ENCODE measurements at places on chromosomes 3 and 15. TPM values are rescaled to one million over a fixed set of nuclear protein-coding genes. Genes with fewer than 3 reads are reported as not detected.
A peak's percentile ranks its signal among the peaks of the same experiment; 100 is the strongest.

Gene ALDH1A3
- total RNA-seq, result 25.4 TPM

- DNase-seq, result no peak
- H3K27ac ChIP-seq, result no peak overlapping the region
- H3K36me3 ChIP-seq, result no peaks in the 10 kb centered on the region
Measured at GRCh38 chr3:137771401-137772213, 7.5 kb downstream of the SOX14 start.

- peaks cover 19% of the 10 kb centered on the region for H3K36me3 ChIP-seq
- H3K4me3 ChIP-seq, result no peak overlapping the region
Measured at GRCh38 chr3:64157150-64158035, 67.9 kb downstream of the PRICKLE2 start.

DNA sequence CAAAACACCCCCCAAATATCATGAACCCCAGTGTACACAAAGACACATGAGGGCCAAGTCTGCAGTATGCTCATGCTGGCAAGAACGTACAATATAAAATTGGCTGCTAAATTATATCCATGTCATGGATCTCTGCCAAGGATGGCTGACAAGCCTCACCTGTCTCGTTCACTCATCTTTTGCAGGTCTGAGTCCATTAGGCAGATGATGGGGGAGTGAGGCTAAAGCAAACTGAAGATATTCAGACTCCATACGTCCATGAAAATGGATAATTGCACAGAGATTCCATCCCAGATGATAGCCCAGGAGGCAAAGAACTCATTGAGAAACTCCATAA is 122.3 kb upstream of the PTPRG start:
- no peaks in the 10 kb centered on the region for H3K27me3 ChIP-seq
- H3K4me1 ChIP-seq, result no peaks in the 10 kb centered on the region
- no peak overlapping the region for H3K4me3 ChIP-seq
- peak; percentile 63 for DNase-seq
- H3K27ac ChIP-seq, result no peak overlapping the region

DNA sequence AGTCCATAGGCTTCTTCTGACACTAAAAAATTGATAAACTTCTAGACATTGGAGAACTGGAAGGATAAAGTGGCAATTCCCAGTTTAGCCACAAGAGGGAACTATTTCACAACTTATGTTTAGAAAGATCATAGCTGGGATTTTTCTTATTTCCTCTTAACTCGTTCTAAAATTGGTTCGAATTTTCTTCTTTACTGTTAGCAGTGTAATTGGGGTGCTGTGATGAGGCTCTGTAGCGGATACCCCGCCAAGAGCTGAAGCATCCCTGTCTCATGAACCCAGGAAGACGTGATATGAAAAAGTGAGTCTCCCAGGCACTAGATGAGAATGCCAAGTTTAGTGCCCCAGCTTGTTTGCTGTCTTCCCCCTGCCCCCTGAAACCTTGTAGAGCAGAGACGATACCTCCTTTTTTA is 85.1 kb downstream of the PDCD6IP start:
- DNase-seq, result peak; percentile 56
- H3K27ac ChIP-seq, result no peak overlapping the region
- no peaks in the 10 kb centered on the region for H3K27me3 ChIP-seq
- peaks cover 8% of the 10 kb centered on the region for H3K4me1 ChIP-seq
- no peaks in the 10 kb centered on the region for H3K36me3 ChIP-seq
- peak overlapping the region; percentile 15 for H3K4me3 ChIP-seq

GRCh38 chr3:65888980-65889706 is 149.6 kb downstream of the MAGI1 start:
- no peaks in the 10 kb centered on the region for H3K27me3 ChIP-seq
- no peaks in the 10 kb centered on the region for H3K4me1 ChIP-seq
- no peak overlapping the region for H3K4me3 ChIP-seq
- peak; percentile 59 for DNase-seq

GRCh38 chr3:188720636-188721035 is 451.1 kb upstream of the TPRG1 start:
- DNase-seq, result no peak
- H3K27ac ChIP-seq, result no peak overlapping the region
- H3K4me1 ChIP-seq, result no peaks in the 10 kb centered on the region
- H3K36me3 ChIP-seq, result no peaks in the 10 kb centered on the region

Gene NDN
- total RNA-seq, result 200 TPM

GRCh38 chr15:79067969-79068368 is 22.6 kb downstream of the RASGRF1 start:
- peaks cover 8% of the 10 kb centered on the region for H3K27me3 ChIP-seq
- H3K4me3 ChIP-seq, result no peak overlapping the region
- DNase-seq, result no peak
- H3K4me1 ChIP-seq, result no peaks in the 10 kb centered on the region
- no peaks in the 10 kb centered on the region for H3K36me3 ChIP-seq
- no peak overlapping the region for H3K27ac ChIP-seq

DNA sequence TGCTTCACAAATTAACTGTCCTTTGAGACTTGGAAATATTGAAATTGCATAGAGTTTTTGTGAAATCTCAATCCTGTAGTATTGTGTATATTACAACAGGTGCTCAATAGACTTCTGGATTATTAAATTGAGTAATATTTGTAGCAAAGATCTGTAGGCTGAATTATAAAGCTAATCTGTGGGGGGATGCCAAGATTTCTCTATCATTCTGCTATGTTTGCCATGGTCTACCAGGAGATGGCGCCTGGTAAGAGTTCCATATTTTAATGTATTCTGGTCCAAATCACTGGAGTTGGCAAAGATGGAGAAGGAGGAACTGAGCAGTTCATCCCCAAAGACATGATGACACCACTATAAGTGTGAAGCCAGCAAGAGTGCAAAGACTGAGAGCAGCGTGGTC is 340.9 kb upstream of the TPRG1 start:
- H3K27ac ChIP-seq, result no peak overlapping the region
- no peak overlapping the region for H3K4me3 ChIP-seq
- peaks cover 17% of the 10 kb centered on the region for H3K4me1 ChIP-seq
- no peak for DNase-seq

GRCh38 chr15:83061680-83062079 is 5.4 kb downstream of the BTBD1 start:
- peaks cover 8% of the 10 kb centered on the region for H3K36me3 ChIP-seq
- peaks cover 19% of the 10 kb centered on the region for H3K4me1 ChIP-seq
- H3K4me3 ChIP-seq, result no peak overlapping the region
- no peaks in the 10 kb centered on the region for H3K27me3 ChIP-seq
- H3K27ac ChIP-seq, result no peak overlapping the region
- DNase-seq, result no peak

GRCh38 chr15:56653107-56653506 is 80.2 kb downstream of the ZNF280D start:
- H3K36me3 ChIP-seq, result peaks cover 4% of the 10 kb centered on the region
- H3K27ac ChIP-seq, result no peak overlapping the region
- peaks cover 2% of the 10 kb centered on the region for H3K4me1 ChIP-seq
- H3K4me3 ChIP-seq, result no peak overlapping the region
- no peaks in the 10 kb centered on the region for H3K27me3 ChIP-seq

DNA sequence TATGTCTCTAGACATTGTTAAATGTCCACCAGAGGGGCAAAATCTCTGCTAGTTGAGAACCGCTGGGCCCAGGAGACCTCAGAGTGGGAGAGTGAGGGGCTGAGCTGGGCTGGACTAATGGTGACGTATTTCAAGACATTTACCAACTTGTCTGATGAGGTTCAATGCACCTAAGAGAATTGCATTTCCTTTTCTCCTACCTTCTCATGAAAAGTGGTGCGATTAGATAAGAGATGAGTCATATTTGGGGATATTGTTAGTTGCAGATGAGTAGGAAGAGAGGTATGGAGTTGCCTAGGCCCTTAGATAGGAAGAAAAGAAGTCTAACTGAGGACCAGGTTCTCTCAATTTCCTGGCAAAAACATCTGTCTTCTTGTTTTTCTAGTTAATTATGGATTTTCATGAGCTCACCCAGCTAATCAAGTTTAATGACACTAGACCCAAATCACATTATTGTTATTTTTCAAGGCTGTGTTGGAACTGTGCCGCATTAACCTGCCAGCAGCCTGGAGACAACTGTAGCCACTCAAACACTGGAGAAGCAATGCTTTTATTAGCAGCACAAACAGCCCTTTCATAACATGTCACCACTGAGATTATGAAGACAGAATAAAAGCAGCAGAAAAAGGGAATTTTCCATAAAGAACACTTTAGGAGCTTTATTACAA is 144.2 kb downstream of the PDCD6IP start:
- H3K27ac ChIP-seq, result no peak overlapping the region
- no peaks in the 10 kb centered on the region for H3K4me1 ChIP-seq
- no peak for DNase-seq
- H3K4me3 ChIP-seq, result no peak overlapping the region

DNA sequence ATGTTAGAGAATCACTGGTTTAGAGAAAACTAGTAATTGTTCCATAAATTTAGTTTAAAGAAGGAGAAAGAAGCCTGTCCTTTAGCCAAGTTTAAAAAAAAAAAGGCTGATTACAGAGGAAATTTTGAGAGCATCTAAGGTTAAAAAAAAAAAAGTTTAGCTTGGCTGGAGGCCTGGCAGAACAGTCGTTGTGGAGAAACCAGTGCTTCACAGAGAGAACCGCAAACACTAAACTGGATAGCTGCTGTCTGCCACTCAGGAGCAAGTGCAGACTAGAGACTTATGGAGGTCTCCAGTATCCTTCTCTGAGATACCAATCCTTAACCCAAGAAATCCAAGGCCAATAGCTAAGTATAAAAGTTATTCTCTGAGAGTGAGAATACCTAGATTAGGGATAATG is 84.8 kb upstream of the ANKRD28 start:
- no peak overlapping the region for H3K27ac ChIP-seq
- no peaks in the 10 kb centered on the region for H3K36me3 ChIP-seq
- DNase-seq, result no peak

Gene TRIM69
- total RNA-seq, result 16.1 TPM

GRCh38 chr3:130480736-130481135 is 36.2 kb upstream of the COL6A6 start:
- H3K4me3 ChIP-seq, result no peak overlapping the region
- no peaks in the 10 kb centered on the region for H3K4me1 ChIP-seq
- H3K27ac ChIP-seq, result no peak overlapping the region
- H3K36me3 ChIP-seq, result no peaks in the 10 kb centered on the region

GRCh38 chr15:70253461-70254156 is 155.9 kb upstream of the TLE3 start:
- H3K4me1 ChIP-seq, result peaks cover 33% of the 10 kb centered on the region
- peaks cover 13% of the 10 kb centered on the region for H3K27me3 ChIP-seq
- no peaks in the 10 kb centered on the region for H3K36me3 ChIP-seq
- no peak overlapping the region for H3K27ac ChIP-seq
- DNase-seq, result no peak

Gene SPATA12
- 0.04 TPM for total RNA-seq

DNA sequence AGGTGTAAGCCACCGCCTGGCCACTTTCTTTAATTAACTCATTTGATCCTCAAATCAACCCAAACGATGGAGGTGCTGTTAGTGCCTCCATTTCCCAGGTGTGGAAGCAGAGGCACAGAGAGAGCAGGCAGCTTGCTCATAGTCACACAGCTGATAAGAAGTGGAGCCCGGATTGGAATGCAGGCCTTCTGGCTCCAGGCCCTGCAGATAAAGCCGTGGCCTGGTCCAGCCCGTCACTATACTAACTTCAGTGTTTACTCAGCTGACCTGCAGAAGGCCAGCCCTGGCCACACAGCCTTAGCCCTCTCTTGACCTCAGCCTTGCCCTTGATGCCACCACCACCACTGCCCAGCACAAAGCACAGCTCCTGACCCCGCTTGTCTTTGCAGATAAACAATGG is 116.7 kb downstream of the NUP210 start:
- peaks cover 3% of the 10 kb centered on the region for H3K4me1 ChIP-seq
- H3K27ac ChIP-seq, result no peak overlapping the region
- DNase-seq, result no peak
- peaks cover 7% of the 10 kb centered on the region for H3K27me3 ChIP-seq

GRCh38 chr3:60609446-60609845 is 641.8 kb downstream of the FHIT start:
- no peaks in the 10 kb centered on the region for H3K27me3 ChIP-seq
- no peaks in the 10 kb centered on the region for H3K36me3 ChIP-seq
- no peak overlapping the region for H3K4me3 ChIP-seq
- no peak for DNase-seq
- H3K27ac ChIP-seq, result no peak overlapping the region
- peaks cover 2% of the 10 kb centered on the region for H3K4me1 ChIP-seq

GRCh38 chr3:106067711-106068110 is 198.9 kb upstream of the CBLB start:
- H3K36me3 ChIP-seq, result no peaks in the 10 kb centered on the region
- no peak overlapping the region for H3K27ac ChIP-seq
- H3K4me3 ChIP-seq, result no peak overlapping the region
- no peaks in the 10 kb centered on the region for H3K27me3 ChIP-seq

GRCh38 chr15:73746883-73747282 is 6.3 kb downstream of the INSYN1 start:
- peaks cover 29% of the 10 kb centered on the region for H3K27me3 ChIP-seq
- peak; percentile 37 for DNase-seq
- no peaks in the 10 kb centered on the region for H3K36me3 ChIP-seq
- no peak overlapping the region for H3K4me3 ChIP-seq
- H3K27ac ChIP-seq, result no peak overlapping the region

DNA sequence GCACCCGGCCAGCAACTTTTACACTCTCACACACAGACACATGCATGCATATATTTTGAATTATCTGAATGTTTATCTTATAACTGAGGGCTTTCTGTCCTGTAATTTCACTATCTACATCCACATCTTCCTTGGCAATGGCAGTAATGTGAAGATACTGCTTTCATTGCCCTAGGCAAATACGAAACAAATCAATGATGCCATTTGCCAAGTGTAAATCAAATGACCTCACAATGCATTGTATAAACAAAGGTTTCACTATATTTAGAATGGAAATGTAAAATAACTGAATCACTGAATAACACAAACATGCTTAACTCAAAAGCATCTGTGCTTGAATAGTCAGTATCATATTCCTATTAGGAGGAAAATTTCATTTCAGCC is 455.6 kb downstream of the TBL1XR1 start:
- no peaks in the 10 kb centered on the region for H3K27me3 ChIP-seq
- H3K27ac ChIP-seq, result no peak overlapping the region
- DNase-seq, result no peak
- H3K36me3 ChIP-seq, result no peaks in the 10 kb centered on the region
- no peak overlapping the region for H3K4me3 ChIP-seq

- no peaks in the 10 kb centered on the region for H3K27me3 ChIP-seq
- H3K4me3 ChIP-seq, result no peak overlapping the region
- no peak overlapping the region for H3K27ac ChIP-seq
- peaks cover 22% of the 10 kb centered on the region for H3K36me3 ChIP-seq
Measured at GRCh38 chr3:127719369-127719768, 46.6 kb downstream of the ABTB1 start.

GRCh38 chr3:175432376-175433025 is 573.4 kb downstream of the NAALADL2 start:
- H3K27me3 ChIP-seq, result no peaks in the 10 kb centered on the region
- no peak overlapping the region for H3K4me3 ChIP-seq
- H3K4me1 ChIP-seq, result no peaks in the 10 kb centered on the region
- no peaks in the 10 kb centered on the region for H3K36me3 ChIP-seq

- H3K27me3 ChIP-seq, result no peaks in the 10 kb centered on the region
- no peak overlapping the region for H3K27ac ChIP-seq
- no peak overlapping the region for H3K4me3 ChIP-seq
Measured at GRCh38 chr3:151900884-151901643, 27.6 kb downstream of the SUCNR1 start.

- DNase-seq, result no peak
- peaks cover 31% of the 10 kb centered on the region for H3K27me3 ChIP-seq
- no peaks in the 10 kb centered on the region for H3K36me3 ChIP-seq
- no peaks in the 10 kb centered on the region for H3K4me1 ChIP-seq
- no peak overlapping the region for H3K4me3 ChIP-seq
Measured at GRCh38 chr3:194339356-194339755, 11.8 kb downstream of the CPN2 start.
